ENCODE measurements at places on chromosomes 7 and 10.

DNA sequence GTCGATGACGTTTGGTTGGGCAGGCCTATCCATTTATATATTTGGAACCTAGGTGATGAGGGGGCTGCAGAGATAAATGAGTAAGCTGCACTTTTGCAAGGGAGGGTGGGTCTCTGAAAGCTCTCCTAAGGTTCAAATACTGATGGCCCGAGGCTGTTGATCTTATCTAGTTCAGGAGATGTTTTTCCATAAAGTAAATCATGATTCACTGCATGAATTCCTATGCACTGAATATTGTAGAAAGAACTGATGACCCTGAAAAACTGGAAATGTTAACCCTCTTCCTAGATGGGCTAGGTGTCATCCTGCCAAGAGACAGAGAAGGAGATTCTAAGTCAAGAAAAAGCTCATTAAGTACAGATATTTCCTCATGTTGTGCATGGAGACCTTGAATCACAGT, 459.9 kb downstream of the PLXNA4 start:
- no peak for DNase-seq

- no peak for DNase-seq
These were observed 13.4 kb downstream of the WDFY4 start for GRCh38 chr10:48697821-48698764.

- no peak for DNase-seq
These were observed 85.8 kb upstream of the JAZF1 start for GRCh38 chr7:28266402-28266801.

- DNase-seq: no peak
These were observed 141.7 kb upstream of the SEMA3A start for GRCh38 chr7:84336303-84336702.

DNA sequence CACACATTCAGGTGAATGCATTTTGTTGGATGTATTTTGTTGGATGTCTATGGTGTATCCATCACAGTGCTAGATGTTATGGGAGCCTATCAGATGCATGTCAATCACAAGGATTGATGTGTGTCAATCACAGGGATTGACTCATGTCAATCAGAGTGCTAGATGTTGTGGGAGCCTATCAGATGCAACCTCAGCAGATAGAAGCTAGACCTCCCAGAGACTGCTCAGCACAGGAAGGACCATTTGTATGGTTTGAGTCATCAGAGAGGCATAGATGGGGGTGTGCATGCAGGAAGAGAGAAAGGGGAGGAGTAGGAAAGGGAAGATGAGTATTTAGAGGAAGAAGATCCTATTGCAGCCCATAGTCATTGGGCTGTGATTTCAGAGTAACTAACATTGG, 48.3 kb upstream of the PITRM1 start:
- no peak for DNase-seq

DNA sequence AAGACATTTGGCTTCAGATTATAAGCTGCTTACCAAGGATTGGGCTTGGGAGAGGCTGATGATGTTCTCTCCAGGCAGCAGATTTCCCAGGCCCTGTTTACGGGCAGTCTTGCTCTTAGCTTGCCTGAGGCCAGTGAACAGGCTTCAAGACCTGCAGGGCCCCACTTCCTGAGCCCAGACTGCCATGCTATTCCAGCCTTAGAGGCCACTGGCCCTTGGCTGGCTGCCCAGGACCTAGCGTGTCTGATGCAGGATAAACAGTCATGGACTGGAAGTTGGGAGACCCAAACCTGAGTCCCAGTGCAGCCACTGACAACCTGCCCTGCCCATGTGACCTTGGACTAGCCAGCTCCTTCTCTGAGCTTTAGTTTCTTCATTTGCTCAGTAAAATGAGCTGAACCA, 2.9 kb downstream of the PRXL2A start:
- DNase-seq: no peak

GRCh38 chr10:33521062-33521461, 186.6 kb upstream of the NRP1 start:
- DNase-seq: no peak

GRCh38 chr7:107332488-107333269, 137.2 kb upstream of the GPR22 start:
- DNase-seq: no peak

Measured in stimulated activated CD8-positive, alpha-beta memory T cell treated with anti-CD3 and anti-CD28 coated beads, Interleukin-15, amount 100 ng/mL, for 24 hours (primary cell).